ENCODE measurements at places on chromosomes 3 and 15.

GRCh38 chr15:58214591-58215340 lies 76.6 kb downstream of the AQP9 start:
- DNase-seq: no peak

DNA sequence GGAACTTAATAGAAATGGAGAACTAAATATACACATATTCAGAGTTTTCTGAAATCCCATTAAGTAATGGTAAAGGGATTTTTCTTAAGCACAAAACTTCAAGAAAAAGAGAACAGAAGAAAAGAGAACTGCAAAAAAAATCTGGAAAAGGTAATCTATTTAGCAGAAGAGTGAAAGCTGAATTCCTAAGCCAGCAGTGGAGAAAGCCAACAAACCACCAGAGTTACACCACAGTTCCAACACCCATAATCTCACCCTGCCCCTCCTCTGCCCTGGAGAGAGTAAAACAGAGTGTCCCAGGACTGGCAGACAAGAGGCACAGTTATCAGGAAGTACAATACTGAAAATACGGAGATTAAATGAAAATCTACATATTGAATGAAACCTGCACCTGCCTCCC lies 29.4 kb downstream of the TP53BP1 start:
- DNase-seq: no peak

GRCh38 chr15:25695875-25696760 lies 167.0 kb downstream of the ATP10A start:
- DNase-seq: no peak

GRCh38 chr3:46578973-46579755 lies 13.1 kb upstream of the LRRC2 start:
- no peak for DNase-seq

DNA sequence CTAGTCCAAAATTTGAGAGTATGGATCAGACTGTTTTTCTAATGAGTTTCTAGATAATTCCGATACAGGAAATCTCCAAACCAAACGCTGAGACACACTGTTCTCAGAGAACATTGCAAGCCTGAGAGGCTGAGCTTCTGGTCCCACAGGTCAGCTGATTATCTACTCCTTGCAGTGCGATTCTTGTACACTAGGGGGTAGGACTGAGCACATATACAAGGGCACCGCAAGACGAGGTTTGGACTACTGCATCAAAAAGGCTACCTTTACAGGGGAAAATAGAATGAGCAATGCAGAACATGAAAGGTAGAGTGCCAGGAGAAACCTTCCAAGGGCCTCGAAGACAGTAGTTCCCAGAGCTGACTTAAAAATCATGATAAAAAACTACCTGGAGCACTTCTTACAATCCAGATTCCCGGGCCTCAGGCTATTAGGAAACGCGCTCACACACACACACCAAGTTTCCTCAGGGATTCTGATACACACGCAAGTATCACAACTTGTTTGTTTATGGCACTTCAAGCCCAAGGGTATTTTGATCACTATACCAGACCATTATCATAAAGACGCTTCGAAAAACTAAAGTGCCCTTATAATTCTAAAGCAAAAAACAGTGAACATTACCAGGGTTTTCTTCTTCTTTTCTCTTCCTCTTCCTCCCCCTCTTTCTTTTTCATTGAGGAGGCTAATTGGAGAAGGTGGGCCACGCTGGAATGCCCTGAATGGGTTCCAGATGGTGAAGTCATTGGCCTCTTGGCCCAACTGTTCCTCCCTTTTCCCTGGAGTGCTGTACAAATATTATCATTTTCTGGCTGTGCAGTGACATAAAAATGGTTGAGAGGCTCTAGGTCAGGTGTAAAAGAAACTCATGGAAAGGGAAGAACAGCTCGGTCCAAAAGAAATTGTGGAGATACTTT lies 61.8 kb downstream of the SLC12A8 start:
- DNase-seq: no peak

DNA sequence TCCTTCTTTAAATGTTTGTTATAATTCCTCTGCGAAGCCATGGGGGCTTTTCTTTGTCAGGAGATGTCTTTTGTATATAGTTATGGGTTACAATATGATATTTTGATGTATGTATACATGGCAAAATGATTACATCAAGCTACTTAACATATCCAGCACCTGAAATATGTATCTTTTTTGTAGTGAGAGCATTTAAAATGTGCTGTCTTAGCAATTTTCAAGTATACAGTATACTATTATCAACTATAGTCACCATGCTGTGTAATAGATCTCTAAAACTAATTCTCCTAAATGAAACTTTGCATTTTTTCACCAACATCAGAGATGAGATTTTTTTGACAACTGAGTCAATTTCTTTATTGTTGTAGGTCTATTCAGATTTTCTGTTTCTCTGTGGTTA lies 77.2 kb downstream of the STXBP5L start:
- no peak for DNase-seq

DNA sequence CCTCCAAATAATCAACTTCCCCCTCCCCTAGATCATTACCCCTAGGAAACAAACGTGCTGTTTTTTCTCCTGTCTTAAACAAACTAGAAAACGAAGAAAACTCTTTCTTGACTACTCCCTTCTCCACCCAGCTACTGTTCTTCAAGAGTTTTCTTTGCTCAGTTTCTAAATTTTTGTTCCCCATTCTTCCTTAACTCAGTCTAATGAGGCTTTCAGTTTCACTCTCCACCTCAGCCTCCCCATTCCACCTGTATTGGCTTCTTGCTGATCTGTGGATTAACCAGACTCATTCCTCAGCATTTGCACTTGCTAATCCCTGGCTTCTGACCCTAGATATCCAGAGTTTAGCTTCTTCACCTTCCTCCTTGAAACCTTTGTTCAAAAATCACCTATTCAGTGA lies 26.8 kb downstream of the SERPINI1 start:
- DNase-seq: no peak

- DNase-seq: no peak
Measured at GRCh38 chr15:38335116-38335515, 82.5 kb downstream of the SPRED1 start.

DNA sequence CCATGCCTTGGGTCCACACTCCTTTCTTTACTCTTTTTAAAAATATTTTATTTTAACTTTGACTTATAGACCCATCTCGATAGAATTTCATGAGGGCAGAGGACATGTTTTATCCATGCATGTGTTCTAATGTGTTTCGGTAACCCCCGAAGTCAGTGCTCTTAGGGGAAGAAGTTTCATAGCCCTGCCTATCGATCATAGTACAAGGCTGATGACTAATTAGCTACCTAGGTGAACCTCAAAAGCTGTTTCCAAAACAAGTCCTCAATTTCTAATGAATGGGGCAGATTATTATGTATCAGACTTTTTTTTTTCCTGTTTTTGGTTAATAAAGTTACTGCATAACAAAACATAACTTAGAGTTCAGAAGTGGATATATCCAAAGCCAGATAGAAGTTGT lies 82.0 kb downstream of the MBNL1 start:
- DNase-seq: no peak

DNA sequence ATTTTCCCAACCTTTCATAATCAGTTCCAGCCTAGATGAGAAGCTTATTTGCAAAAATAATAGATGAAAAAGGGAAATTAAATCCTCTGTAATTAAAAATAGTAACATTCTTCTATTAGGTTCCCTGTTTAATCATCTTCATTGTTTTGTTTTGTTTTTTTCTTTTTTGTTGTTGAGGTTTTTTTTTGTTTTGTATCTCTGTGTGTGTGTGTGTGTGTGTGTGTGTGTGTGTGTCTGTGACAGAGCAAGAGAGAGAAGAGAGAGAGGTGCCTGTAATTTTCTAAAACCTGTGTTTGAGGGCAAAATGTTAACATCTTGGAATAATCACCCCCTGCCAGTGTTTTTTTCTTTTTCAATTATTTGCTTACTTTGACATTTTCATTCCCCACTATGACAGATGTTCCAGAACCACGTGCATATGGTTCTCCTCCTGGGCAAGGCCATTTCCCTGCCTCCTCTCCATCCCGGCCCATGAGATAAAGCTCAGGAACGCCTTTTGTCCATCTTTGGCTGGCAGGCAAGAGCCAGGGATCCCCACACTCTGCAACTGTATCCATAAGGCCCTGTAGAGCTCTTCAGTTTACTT lies 121.8 kb upstream of the NR2E3 start:
- DNase-seq: no peak

GRCh38 chr3:193129607-193130006 lies 111.4 kb upstream of the PLAAT1 start:
- DNase-seq: no peak

- DNase-seq: peak; percentile 55
Measured at GRCh38 chr15:90099868-90100831, 2.1 kb downstream of the IDH2 start.

DNA sequence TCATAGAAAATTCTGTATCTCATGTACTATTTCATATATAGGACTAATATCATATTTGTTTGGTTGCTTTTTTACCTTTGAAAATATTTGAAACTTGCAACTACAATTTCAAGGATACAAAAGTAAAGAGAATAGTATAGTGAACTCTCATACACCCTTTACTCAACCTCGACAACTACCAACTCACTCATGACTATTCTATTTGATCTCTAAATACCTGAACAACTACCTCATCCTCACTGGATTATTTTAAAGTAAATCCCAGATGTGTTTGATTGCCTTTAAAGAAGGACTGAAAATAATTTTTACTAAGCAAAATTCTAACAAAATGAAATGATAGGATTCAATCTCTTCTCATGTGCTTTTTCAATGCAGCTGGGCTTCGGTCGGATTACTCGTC lies 12.1 kb downstream of the TMPRSS7 start:
- DNase-seq: no peak

- DNase-seq: no peak
Measured at GRCh38 chr3:43499256-43499655, 122.6 kb downstream of the ANO10 start.

- no peak for DNase-seq
Measured at GRCh38 chr3:64939747-64940450, 252.1 kb upstream of the ADAMTS9 start.

DNA sequence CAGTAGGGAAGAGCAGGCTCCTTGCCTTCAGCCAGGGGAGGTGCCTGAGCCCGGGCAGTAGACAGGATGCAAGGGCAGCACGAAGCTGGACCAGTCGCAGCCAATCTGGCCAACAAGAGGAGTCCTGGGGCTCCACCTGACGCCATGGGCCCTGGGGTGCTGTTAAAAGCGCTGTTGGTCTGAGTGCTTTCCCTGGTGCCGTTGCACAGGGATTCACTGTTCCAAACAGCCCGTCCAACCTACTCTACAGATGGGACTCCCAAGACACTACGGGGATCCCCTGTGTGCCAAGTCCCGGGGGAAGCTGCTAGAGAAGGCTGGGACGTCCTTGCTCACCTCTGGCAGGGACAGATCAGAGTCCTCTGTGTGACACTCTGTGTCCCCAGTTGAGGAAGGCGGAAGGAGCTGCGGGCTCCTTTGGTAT lies 632 bp downstream of the CTSH start:
- no peak for DNase-seq

DNA sequence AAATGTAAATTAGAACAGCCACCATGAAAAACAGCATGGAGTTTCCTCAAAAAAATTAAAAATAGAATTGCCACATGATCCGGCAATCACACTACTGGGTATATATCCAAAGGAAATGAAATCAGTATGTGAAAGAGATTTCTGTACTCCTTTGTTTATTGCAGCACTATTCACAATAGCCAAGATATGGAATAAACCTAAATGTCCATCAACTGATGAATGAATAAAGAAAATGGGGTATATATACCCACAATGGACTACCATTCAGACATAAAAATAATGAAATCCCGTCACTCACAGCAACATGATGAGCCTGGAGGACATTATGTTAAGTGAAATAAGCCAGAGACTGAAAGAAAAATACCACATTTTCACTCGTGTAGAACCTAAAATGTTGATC lies 296.9 kb downstream of the RAP2B start:
- DNase-seq: no peak

GRCh38 chr3:45776611-45777010 lies 19.7 kb downstream of the SLC6A20 start:
- DNase-seq: no peak

GRCh38 chr3:133851266-133851906 lies 44.3 kb downstream of the RAB6B start:
- no peak for DNase-seq

- no peak for DNase-seq
Measured at GRCh38 chr3:147391781-147392624, 14.3 kb downstream of the ZIC4 start.

- no peak for DNase-seq
Measured at GRCh38 chr15:64216730-64217428, 54.1 kb upstream of the PPIB start.

- no peak for DNase-seq
Measured at GRCh38 chr3:41208507-41209220, 9.4 kb downstream of the CTNNB1 start.

- no peak for DNase-seq
Measured at GRCh38 chr3:15453501-15453900, 26.1 kb downstream of the EAF1 start.

DNA sequence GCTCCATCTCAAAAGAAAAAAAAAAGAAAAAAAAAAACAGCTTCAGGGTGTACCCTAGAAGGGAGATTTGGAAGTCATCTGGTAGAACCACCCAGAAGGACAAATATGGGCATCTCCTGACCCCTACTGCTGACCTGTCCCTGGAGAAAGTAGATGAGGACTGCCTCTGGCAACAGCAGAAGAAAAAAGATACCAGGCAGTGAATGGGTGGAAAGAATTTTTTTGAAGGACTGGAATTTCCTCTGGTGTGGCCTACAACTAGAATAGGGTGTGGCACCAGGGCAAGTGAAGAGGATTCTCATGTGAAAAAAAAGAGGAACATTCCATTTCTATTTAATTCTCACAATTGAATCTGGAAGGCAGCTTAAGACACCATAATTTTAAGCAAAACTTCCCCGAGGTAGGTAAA lies 3.1 kb downstream of the ANXA2 start:
- DNase-seq: no peak

GRCh38 chr15:38509152-38509551 lies 55.2 kb downstream of the FAM98B start:
- DNase-seq: no peak

GRCh38 chr3:148718982-148719862 lies 21.5 kb downstream of the AGTR1 start:
- no peak for DNase-seq

- no peak for DNase-seq
Measured at GRCh38 chr15:70483513-70483912, 279.8 kb downstream of the UACA start.

GRCh38 chr3:66602691-66603090 lies 101.9 kb upstream of the LRIG1 start:
- no peak for DNase-seq

GRCh38 chr3:172275586-172275985 lies 172.7 kb downstream of the GHSR start:
- DNase-seq: no peak

GRCh38 chr3:152780553-152780952 lies 54.4 kb upstream of the P2RY1 start:
- no peak for DNase-seq

- DNase-seq: no peak
Measured at GRCh38 chr3:33758864-33759263, 39.6 kb upstream of the PDCD6IP start.

GRCh38 chr3:141894524-141895176 lies 18.2 kb downstream of the ATP1B3 start:
- peak; percentile 61 for DNase-seq

DNA sequence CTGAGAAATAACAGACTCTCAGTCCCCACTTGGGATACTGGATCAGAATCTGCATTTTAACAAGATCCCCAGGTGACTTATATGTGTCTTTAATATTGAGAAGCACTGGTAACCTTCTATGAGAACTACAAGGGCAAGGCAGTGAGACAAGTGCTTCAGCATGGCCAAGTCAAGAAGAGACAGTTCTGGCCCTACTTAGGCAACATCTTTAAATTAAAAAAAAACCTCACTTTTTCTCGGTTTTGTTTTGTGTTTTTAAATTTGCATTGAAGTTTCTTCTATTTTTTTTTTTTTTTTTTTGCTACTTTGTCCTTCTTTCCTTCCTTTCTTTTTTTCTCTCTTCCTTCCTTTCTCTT lies 42.5 kb upstream of the SPTSSB start:
- DNase-seq: no peak

- DNase-seq: no peak
Measured at GRCh38 chr3:39181408-39182335, 10.7 kb downstream of the XIRP1 start.
